Cerebellum (tissue), 4 donors: ENCODE measurements at places on chromosomes 13 and 19. TPM values are rescaled to one million over a fixed set of nuclear protein-coding genes. Genes with fewer than 3 reads are reported as not detected.

KLK7 gene
- not detected for total RNA-seq

MUC16 gene
- not detected for total RNA-seq

LGALS14 gene
- not detected for total RNA-seq

LILRB4 gene
- total RNA-seq = 0.54 TPM

ZNF615 gene
- 21.1 TPM for total RNA-seq

KLF1 gene
- 0.73 TPM for total RNA-seq

PSG1 gene
- 0.18 TPM for total RNA-seq

TINCR gene
- 1.1 TPM for total RNA-seq

FGF14 gene
- total RNA-seq = 86.1 TPM

ANGPTL8 gene
- not detected for total RNA-seq

SYCN gene
- not detected for total RNA-seq

RFPL4AL1 gene
- total RNA-seq = not detected

ERICH6B gene
- total RNA-seq = 0.27 TPM

ZNF506 gene
- 65.9 TPM for total RNA-seq

ZNF345 gene
- total RNA-seq = 19.2 TPM

UBL5 gene
- 76.4 TPM for total RNA-seq

MYO1F gene
- 2.7 TPM for total RNA-seq

FLT1 gene
- total RNA-seq = 14.6 TPM

DNASE2 gene
- total RNA-seq = 6.3 TPM

SH3GL1 gene
- 21.3 TPM for total RNA-seq

NFIX gene
- total RNA-seq = 62.8 TPM

ZNF30 gene
- 7.1 TPM for total RNA-seq

PEX11G gene
- 1.4 TPM for total RNA-seq

ZNF8 gene
- 20.2 TPM for total RNA-seq

LRCH1 gene
- total RNA-seq = 25.3 TPM

CCDC169 gene
- total RNA-seq = 4.9 TPM

PROZ gene
- not detected for total RNA-seq

IRGC gene
- total RNA-seq = not detected

SIGLEC5 gene
- 0.27 TPM for total RNA-seq

KLK1 gene
- not detected for total RNA-seq

CACNG8 gene
- total RNA-seq = 4.2 TPM

ZNF560 gene
- total RNA-seq = 0.36 TPM

WDFY2 gene
- total RNA-seq = 17.5 TPM

KIR2DL4 gene
- not detected for total RNA-seq

MBD3L3 gene
- not detected for total RNA-seq

ZNF443 gene
- 15.1 TPM for total RNA-seq

FCHO1 gene
- total RNA-seq = 25.9 TPM

UPF1 gene
- 43.4 TPM for total RNA-seq
